Posterior vena cava (tissue), 2 donors: ENCODE measurements at places on chromosomes 4 and X. TPM values are rescaled to one million over a fixed set of nuclear protein-coding genes. Genes with fewer than 3 reads are reported as not detected.

GRCh38 chr4:118139241-118139640 lies 105.0 kb downstream of the NDST3 start:
- no peak for DNase-seq

Gene CSAG1
- not detected for total RNA-seq

DNA sequence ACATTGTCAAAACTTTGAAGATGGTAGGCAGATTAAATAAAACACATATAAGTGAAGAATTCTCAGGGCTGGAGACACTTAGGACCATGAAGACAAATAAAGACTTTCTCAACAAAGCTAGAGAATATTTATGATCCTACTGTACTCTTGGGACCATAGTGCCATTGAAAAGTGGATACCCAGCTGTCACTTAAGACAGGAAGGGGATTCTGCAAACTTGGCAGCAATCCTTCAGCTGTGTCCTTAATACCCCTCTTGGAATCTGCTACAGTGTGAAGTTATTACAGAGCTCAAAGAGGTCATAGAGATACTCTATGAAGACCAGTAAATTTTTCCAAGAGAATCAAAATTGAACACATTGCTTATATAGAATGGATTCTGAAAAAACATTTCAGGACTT lies 24.3 kb downstream of the PDE5A start:
- no peak for DNase-seq

Gene ITIH6
- total RNA-seq: not detected
